Activated CD4-positive, alpha-beta T cell treated with anti-CD3 and anti-CD28 coated beads for 4 hours (primary cell): ENCODE measurements at places on chromosomes 6 and 20.
A peak's percentile ranks its signal among the peaks of the same experiment; 100 is the strongest.

- DNase-seq: no peak
Observed at GRCh38 chr6:127300411-127300810, 33.7 kb downstream of the RNF146 start.

GRCh38 chr20:17024513-17025119 lies 202.2 kb upstream of the PCSK2 start:
- DNase-seq: no peak

DNA sequence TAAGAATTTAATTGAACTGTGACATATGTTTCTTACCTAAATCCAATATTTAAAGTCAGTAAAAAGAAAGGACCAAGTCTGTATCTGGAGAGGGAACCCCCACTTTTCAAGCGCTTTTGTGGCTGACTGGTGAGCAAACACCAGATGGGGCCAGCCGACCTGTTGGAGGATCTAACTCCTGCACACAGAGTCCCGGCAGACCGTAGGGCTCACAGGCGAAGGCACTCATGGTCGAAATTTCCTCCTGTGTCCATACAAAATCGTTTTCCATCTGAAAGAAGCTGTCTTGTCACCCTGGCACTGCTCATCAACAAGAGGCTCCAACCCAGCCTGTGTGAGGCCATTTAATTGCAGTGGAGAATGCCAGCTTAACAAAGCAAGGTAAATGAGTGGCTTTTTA lies 94.0 kb downstream of the SCML4 start:
- peak; percentile 46 for DNase-seq

- no peak for DNase-seq
Observed at GRCh38 chr6:21984561-21984960, 312.3 kb downstream of the PRL start.

GRCh38 chr20:47466704-47467459 lies 34.8 kb upstream of the NCOA3 start:
- DNase-seq: no peak

DNA sequence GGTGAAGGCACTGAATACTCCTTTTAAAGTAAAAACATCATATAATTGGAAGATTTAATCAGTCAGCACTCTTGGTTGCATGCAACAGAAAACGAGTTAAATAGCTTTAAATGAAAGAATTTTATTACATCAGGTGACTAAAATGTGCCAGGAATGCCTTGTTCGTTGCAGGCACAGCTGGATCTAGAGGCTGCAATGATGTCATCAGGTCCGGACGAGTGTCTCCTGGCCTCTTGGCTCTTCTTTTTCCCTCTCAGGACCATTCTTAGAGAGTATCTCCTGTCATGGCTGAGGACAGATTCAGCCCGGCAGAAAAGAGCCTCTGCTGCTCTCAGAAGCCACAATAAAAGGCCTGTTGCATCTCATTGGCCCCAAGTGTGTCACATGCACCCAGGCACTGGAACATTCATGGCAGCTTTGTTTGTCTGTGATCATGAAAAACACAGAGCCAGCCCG lies 510.7 kb upstream of the SULF2 start:
- DNase-seq: no peak

DNA sequence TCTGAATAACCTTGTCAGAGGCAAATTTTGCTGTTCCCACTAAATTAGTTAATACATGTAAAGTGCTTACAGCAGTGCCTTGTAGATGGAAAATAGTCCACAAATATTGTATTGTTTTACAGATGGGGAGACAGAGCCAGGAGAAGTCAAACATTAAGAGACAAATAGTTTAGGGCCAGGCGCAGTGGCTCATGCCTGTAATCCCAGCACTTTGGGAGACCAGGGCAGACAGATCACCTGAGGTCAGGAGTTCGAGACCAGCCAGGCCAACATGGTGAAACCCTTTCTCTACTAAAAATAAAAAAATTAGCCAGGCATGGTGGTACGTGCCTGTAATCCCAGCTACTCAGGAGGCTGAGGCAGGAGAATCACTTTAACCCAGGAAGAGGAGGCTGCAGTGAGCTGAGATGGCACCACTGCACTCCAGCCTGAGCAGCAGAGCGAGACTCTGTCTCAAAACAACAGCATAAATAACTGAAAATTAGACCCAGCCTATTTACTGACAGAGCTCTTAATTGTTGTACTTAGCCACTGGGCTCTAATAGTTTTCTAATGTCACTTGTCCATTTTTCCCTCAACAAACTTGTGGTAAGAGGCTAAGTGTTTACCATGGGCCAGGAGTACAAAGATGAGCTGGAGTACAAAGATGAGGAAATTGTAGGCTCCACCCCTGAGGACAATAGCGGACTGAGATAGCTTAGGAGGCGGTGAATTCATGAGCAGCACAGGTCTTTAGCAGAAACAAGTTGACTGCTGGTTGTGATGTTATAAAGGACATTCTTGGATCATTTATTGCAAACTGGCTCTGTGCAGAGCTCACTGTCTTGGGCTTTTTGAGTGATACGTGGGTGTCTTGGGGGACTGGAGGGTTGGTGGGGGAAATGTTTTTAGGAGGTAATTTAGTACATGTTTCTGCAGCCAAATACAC lies 6.4 kb downstream of the ZSWIM3 start:
- DNase-seq: no peak

DNA sequence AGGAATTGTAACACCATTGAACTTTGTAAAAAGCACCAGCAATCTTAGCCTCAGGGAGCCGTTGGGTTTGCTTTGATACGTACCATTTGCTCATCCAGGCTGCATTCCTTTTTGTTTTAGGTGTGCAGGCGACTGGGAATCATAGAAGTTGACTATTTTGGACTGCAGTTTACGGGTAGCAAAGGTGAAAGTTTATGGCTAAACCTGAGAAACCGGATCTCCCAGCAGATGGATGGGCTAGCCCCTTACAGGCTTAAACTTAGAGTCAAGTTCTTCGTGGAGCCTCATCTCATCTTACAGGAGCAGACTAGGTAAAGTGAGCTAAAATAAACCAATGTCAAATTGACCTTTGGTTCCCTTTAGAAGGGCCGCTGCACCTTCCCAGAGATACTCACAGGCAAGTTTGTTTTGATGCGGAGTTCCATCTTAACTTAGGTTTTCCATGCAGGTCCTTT lies 1.6 kb downstream of the MYLIP start:
- DNase-seq: no peak

DNA sequence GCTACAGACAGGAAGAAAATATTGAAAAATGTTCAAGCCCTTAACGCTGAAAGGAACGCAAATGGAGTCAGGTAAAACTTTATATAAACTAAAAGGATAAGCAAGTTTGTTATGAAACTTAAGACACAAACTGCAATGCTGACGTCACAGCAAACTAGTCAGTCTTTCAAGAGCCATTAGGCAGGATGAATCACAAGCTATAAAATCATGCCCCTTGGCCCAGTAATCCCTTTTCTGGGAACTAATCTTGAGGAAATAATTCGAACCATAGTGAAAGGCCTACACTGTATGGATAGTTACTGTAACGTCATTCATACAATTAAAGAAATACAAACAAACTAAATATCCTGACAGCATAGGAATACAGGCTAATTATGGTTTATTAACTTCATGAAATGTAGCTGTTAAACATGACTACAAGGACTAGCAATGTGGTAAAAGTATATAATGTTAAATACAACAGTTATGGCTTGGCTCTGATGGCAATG lies 42.7 kb upstream of the HINT3 start:
- DNase-seq: no peak

DNA sequence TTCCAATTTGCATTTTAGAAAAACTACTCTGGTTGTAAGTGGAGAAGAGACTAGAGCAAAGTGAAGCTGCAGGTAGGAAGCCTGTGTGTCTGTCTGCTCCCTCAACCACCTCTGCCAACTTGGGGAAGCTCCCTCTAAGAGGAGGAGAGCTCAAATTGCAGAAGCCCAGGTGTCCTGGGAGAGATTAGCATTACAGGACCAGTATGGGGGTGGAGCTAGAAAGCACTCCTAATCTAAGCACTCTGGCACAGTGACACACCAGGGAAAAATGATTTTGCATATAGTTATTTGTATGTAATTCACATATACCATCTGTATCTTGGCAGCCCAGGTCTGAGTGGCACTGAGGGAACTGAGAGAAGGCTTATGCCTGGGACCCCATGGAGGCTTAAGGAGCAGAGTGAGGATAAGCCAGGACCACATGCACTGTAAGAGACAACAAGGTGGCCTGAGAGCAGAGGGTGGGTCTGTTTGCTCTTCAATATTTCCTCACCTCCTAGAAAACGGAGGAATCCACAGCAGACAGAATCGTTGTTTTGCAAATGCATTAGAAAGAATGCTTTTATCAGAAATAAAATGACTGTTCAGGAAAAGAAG lies 13.6 kb downstream of the GSTA2 start:
- no peak for DNase-seq

DNA sequence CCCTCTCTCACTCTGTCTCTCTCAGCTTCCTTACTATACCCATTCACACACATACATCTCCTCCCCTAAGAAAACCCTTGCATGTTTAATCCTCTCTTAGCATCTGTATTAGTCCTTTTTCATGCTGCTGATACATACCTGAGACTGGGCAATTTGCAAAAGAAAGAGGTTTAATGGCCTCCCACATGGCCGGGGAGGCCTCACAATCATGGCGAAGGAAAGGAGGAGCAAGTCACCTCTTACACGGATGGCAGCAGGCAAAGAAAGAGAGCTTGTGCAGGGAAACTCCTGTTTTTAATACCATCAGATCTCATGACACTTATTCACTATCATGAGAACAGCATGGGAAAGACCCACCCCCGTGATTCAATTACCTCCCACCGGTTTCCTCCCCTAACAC lies 398.5 kb upstream of the SASH1 start:
- DNase-seq: no peak

DNA sequence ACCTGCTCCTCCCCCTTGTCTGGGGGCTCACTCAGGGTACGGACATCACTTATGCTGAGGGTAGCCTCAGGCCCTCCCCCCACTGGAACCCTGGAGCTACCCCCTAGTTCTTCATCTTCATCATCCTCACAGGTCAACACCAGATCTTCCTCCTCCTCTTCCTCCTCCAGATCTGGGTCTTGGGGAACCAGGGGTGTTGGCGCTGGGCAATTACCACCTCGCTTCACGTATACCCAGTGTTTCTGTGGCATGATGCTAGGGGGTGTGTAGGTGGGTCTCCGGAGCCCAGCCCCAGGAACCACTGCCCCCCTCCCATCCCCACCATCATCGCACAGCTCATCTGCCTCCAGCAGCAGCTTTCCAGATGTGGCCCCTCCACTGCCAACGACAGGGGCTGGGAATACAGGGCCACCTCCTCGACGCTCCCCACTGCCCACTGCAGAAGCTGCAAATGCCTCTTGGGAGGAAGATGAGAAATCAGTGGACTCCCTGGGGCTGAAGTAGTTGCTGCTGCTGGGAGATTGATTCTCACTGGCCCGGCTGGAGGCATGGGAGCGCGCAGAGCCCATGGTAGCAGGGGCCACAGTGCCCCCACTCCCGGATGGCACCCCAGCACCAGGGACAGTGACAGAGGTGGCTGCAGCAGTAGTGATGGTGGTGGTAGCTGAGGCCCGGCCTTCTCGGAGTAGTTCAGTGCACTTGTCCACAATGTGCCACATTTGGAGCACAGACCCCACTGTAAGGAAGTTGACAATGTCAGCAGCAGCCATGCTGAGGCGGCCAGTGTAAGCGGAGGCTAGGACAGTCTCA lies 1.5 kb downstream of the ZBTB22 start:
- no peak for DNase-seq

GRCh38 chr20:40970218-40970617 lies 58.4 kb upstream of the TOP1 start:
- DNase-seq: no peak

DNA sequence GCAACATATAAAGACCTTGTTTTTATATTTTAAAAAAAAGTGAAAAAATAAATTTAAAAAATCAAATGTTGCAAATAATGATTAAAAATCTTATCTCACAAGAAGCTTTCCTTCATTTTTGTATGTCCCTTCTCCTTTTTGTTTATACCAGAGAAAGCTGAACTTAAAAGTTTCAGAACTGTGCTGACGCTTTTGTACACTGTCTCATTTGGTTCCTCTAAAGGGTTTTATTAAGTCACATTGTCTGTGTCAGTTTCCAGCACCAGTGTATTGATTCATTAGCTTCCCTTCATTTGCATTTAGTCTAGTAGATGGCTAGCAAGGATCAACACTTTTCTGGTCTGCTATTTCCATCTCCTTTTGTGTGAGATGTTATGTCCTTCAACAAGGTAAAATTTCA lies 6.7 kb downstream of the PCED1A start:
- DNase-seq: no peak

DNA sequence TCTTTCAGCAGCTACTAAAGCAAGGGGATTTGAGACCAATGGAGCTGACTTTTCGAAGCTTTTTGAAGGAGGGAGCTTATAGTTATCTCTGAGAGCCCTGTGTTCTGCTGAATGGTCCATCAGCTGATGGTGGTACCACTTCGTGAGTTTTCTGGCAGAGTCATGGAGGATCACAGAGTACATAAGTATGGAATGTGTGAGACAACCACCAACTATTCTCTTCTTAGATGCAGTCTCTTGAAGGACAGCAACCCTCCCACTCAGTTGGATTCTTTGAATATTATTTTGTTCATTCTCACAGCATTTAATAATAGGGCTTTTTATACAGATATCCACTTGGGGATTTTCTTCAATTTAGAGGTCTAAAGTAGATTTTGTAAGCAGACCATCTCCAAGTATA lies 75.3 kb downstream of the ELOVL2 start:
- DNase-seq: no peak

DNA sequence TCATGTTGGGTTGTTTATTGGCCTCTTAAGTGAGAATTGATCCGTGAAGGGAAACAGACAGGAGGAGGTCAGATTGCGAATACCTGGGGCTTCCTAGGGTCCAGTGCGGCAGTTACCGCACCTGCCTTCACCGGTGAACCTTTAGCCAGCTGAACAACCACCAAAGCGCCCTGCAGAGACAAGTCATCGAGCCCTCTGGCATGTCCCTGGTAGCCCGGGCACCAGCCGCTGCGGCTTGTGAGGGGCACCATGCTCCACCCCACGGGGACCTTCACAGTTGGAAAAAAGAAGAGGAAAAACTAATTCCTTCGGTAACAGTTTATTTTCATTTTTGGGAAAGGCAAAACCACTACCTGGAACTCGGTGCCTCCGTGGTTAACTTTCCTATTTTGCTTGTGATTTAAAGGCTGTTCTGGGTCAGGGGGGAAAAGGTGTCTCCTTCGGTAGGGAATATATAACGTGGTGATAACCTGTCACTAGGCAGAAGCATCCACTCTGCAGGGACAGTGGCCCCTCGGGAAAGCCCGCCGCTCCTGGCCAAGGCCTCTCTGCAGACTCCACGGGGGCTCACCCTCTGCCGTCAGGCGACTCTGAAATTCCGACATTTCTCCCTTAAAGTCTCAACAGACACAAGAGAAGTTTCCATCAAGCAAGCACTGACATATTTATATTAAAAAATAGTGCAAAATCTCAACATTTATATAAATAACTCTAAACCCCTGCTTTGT lies 30.7 kb upstream of the ZBP1 start:
- no peak for DNase-seq

- no peak for DNase-seq
Observed at GRCh38 chr6:143928853-143929252, 64.6 kb downstream of the ZC2HC1B start.
